KG1 (cell line): ENCODE measurements at places on chromosomes 16 and 17.
A peak's percentile ranks its signal among the peaks of the same experiment; 100 is the strongest.

DNA sequence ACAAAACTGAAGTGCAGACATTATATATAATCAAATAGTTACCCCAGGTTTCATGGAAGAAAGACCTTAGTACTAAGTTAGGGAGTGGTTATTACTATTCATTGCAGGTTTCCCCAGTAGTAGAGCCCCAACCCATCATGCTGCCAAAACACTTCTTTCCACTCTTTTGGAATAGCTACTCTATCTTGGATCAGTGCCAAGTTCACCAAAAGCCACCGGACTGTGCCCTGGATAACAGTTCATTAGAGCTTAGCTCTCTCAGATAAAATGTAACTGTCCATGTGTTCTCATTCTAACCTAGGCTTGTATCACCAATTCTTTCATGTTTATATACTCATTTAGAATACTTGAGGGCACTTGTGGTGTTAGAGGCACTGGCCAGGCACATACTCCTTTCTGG, 540.1 kb upstream of the C16orf82 start:
- DNase-seq, result no peak

GRCh38 chr17:44707755-44708400, 587 bp upstream of the DBF4B start:
- no peak for DNase-seq

DNA sequence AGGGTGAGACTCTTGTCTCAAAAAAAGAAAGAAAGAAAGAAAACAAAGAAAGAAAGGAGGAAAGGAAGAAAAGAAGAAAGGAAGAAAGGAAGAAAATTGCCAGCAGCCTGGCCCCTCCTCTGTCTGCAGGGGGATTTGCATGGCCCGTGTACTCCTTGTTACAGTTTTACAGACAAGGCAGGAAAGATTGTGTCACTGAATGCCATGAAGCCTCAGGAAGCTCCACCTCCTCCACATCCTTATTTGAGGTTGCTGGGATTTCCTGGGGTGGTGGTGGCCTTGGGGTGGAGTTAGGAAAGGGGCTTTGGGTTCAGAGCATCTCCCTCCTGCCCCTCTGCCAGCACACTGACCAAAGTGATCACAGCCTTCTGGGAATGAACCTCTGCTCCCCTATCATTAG, 23.6 kb downstream of the CFAP20 start:
- no peak for DNase-seq

DNA sequence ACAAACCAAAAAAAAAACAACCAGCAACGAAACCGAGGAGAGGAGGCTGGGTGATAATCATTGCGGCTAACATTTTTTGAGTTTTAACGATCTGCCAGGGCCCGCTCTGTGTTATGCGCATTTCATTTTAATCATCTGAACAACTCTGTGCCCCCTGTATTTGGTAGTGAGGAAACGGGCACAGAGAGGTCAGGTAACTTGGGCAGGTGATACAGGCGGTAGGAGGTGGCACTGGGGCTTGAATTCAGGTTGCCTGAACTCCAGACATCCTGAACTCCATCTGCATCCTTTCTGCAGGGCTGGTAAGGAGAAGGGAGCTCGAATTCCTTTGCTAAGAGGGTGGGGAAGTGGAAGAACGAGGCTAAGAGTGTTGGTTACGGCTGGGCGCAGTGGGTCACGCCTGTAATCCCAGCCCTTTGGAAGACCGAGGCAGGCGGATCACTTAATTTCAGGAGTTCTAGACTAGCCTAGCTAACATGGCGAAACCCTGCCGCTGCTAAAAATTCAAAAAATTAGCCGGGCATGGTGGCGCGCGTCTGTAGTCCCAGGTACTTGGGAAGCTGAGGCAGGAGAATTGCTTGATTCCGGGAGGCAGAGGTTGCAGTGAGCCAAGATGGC, 1.1 kb downstream of the CLUAP1 start:
- no peak for DNase-seq

GRCh38 chr16:12582696-12583095, 221.0 kb downstream of the CPPED1 start:
- no peak for DNase-seq

- DNase-seq, result peak; percentile 12
These were observed 13.5 kb upstream of the ABAT start for GRCh38 chr16:8660841-8661301.

GRCh38 chr17:33052856-33053255, 61.2 kb downstream of the SPACA3 start:
- DNase-seq, result no peak

DNA sequence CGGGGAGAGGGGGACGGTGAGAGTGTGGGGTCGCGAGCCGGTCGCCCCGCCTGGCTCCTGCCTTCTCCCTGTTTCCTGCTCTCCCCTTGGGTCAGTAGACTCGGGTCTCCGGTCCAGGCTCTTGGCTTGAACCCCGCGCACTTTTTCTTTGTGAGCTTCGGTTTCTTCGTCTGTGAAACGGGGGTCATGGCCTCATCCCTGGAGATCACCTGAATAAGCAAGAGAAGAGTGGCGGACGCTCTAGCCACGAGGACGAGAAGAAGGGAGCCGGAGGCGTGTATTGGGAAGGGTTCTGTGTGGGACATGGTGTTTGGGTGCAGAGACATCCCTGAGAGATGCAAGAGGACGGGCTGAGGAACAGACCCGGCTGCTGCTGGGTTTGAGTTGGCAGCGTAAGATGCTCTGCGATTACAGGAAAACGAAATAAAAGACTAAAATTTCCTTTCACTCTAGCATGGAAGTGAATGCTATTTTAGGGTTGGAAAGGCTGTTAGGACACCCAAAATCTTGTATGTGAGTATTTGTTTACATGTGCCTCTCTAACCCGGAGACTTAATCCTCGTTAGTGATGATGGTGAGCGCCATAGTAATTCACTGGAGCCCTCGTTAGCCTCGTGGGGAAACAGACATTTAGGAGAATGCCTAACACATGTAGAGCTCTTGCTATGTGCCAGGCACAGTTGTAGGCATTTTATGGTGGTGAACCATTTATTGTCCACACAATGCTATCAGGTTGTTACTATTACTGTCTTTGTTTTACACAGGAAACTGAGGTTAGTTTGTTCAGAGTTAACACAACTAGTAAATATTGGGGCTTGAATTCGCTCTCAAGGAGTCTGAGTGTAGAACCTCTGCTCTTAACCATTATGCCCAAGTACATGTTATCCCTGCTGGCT, 646 bp downstream of the KIF22 start:
- DNase-seq, result no peak

DNA sequence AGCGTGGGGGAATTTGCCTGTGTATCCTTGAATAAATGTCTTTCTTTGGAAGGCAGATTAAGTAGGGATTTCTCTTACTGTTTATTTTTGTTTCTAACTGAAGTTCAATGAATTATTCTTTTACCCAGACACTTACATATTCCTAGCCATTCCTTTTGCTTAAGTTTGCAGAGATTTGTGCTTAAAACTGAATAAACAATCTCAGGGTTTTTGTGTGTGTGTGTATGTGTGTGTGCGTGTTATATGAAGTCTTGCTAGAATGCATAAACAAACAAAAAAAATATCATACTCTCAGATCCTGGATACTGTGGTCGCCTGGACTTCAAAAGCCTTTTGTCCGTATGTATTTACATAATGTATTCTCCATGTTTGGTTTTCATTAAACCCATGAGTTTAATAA, 672.8 kb downstream of the MAF start:
- no peak for DNase-seq

DNA sequence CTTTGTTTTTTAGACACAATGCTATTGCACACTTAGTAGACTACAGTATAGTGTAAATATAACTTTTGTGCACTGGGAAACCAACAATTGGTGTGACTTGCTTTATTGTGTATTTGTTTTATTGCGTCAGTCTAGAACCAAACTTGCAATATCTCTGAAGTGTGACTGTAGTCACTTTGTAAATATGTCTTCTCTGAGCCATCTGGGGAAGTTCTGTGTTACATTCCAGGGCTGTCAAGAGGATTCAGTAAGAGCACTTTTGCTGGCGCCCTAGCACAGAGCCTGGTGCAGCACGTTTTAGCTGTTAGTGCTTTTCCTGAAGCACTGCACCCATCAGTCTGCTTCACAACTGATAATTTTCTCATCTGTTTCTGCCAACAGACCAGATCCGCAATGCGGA, 73.2 kb downstream of the NT5M start:
- DNase-seq, result no peak

DNA sequence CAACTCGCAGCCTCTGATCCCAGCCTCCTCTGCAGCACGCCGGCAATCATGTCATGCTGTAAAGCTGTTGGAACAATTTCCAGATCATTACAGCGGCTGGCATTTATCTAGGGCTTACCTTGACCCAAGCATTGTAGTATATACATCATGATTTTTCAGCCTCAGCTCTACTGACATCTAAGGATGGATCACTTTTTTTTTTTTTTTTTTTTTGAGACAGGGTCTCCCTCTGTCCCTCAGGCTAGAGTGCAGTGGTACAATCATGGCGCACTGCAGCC, 103.3 kb downstream of the CMIP start:
- DNase-seq, result no peak

DNA sequence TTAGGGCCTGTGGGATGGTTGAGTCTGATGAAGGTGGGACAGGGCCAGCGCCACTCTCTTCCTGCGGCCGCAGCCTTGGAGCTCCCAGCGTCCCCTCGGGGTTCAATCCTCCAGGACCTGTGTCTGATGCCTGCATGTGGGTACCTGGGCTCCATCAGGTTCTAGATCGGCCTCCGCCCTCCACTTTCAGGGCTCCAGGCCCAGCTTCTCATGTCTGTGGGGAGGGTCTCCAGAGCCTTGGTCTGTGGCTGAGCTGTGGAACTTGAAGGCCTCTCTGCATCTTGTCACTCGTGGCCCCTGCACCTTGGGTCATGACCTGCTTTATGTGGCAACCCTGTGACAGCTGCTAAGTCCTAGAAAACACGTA, 89.8 kb upstream of the ZNF750 start:
- no peak for DNase-seq

DNA sequence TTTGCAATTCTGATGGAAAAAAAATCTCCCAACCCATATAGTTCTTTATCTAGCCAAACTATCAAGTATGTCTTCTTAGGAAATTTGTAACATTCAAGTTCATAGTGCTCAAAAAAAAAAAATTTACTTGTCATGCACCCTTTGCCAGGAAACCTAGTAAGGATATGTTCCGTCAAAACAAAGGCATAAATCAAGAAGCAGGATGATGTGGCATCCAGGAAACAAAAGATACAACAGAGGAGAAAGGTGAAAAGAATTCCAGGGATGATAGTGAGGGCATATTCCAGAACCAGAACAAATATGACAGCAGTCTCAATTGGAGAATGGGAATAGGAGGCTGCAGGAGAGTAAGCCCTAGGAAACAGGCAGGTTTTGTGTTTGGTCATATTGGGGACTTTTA, 104.6 kb downstream of the SPAG9 start:
- DNase-seq, result no peak

- no peak for DNase-seq
These were observed 46.5 kb downstream of the DNAH17 start for GRCh38 chr17:78530675-78531074.

DNA sequence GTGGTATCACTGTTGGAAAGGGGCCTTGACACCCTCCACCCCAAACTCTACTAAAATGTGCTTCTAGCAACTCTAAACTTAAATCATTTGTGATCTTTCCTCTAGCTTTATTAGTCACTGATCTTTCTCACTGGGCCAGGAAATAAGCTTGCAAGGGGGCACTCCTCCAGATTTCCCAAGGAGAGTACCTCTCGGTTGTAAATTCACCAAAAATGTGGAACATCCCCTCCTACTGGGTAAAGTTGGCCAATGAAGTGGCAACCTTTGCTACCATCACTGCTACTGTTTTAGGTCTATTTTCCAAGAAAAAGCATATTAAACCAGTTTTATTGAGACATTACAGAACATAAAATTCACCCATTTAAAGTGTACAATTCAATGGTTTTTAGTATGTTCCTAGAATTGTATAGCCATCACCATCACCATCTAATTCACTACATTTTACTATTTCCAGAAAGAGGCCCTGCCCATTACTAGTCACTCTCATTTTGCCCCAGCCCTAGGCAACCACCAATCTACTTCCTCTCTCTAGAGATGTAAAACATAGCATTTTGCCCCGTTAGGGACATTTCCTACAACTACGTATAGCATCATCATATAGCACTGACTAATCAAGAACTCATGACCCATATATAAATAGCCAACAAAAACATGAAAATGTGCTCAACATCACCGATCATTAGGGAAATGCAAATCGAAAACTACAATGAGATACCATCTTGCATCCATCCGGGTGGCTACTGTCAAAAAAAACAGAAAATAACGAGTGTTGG, 44.6 kb upstream of the ADCY9 start:
- DNase-seq, result peak; percentile 39

DNA sequence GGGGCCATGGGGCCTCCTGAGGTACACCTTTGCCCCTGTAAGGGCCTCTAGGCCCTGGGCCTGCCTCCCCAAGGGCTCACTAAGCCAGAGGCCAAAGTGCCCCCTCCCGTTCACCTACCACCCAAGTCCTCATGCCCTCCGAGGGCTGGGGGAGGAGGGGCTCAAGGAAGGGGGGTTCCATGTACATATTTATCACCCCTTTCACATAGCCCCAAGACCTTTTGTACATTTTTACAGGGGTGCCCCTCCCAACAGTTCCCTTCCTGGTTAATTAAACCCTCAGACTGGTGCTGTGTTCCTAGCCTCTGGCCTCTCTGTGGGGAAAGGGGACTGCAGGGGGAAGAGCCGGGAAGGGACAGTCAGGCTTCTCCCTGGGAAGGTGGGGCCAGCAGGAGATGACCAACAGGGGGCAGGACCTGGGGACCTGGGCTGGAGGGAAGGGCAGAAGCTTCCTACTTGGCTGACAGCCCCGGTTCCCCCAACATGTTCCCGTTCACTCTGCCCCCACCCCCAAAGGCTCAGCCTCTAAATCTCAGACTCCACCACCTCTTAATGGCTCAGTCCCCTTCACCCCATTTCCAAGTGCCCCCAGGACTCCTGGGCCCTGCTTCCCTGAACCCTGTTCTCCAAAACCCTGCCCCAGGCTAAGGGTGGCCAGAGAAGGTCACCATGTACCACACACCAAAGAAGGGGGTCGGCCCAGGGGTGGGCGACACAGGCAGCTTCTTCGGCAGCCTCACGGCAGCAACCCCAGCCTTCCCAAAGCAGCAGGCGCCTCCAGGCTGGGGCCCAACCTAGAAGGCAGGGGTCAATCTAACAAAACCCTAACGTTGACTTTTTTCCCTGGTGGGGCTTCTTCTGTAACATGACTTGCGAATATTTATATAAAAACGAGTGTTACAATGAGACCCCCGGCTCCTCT, 11.9 kb downstream of the FBRS start:
- no peak for DNase-seq

GRCh38 chr17:57138030-57138911, 53.2 kb downstream of the AKAP1 start:
- no peak for DNase-seq

DNA sequence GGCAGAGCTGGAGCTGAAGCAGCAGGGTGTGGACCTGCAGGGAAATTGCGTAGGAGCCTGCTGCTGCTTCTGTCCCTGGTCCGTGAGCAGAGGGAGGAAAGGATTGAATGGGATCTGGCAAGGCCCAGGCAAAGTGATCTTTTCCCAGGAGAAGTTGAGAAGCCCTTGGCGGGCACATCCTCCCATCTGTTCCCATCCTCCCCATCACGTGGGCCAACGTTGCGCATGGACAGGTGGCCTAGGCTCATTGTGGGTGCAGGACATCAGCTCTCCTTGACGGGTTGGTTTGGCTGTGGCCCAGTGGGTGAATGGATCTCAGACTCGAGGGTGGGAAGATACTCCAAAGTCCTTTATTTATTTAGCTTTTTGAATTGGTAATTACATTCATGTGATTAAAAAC, 29.4 kb upstream of the POLR3E start:
- no peak for DNase-seq
